ENCODE measurements at places on chromosomes 3 and 15. TPM values are rescaled to one million over a fixed set of nuclear protein-coding genes. Genes with fewer than 3 reads are reported as not detected.

AADACL2 gene
- 21.6 TPM for total RNA-seq

DNA sequence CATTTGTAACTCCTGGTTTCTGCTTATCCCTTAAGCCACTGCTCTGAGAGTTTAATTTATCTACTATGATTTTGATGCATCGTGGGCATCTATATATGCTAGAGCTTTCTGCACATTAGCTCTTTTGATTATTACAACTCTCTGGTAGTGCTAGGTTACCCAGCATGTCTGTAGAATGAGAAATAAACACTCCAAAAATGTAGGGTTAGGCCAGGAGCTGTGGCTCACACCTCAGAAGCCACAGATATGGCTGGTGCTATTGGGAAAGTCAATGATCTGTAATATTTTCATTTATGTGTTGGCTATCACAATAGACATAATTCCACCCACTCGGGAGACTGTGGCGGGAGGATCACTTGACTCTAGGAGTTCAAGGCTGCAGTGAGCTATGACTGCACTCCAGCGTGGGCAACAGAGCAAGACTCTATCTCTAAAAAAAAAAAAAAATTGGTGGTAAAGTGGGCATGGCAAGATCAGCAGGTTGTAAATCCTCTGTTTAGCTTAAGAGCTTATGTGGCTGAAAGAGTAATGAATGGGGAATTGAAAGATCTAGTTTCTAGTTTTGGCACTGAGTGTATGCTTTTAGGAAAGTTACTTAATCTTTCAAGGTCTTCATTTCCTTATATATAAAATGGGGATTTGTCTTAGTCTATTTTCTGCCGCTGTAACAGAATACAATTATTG lies 6.3 kb downstream of the TIGIT start:
- no peak for DNase-seq

DNA sequence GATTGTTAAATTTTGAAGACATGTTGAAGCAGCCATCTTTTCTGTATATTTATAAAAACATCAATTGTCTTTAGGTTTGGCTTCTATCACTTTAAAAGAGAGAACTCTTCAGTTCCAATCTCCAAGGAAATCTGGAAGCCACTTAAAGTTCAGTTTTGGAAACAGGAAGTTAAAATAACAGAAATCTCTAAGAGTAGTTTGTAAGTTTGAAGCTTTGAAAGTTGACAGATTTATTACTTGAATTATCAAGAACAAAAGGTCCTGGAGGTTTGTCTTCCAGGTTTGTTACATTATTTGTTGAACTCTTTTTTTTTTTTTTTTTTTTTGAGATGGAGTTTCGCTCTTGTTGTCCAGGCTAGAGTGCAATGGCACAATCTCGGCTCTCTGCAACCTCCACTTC lies 30.0 kb downstream of the RNF111 start:
- no peak for DNase-seq

GRCh38 chr15:63556736-63557135 lies 40.5 kb upstream of the FBXL22 start:
- no peak for DNase-seq

DNA sequence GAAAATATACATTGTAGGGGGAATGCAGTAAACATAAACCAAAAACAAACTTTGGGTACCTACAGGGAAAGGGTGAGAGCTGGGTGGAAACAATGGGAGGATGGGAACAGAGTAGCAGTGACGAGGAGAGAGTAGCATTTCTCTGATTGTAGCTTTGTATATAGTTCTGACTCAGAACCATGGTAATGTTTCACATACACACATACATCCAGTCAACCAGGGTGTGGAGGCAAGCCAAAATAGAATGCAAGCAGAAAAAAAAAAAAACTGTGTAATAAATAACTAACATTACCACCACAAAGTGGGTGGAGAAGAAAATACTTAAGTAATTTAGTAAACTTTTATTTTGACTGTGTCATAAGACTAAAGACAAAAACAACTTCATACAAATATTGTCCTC lies 27.2 kb downstream of the BCL2A1 start:
- DNase-seq: no peak

DNA sequence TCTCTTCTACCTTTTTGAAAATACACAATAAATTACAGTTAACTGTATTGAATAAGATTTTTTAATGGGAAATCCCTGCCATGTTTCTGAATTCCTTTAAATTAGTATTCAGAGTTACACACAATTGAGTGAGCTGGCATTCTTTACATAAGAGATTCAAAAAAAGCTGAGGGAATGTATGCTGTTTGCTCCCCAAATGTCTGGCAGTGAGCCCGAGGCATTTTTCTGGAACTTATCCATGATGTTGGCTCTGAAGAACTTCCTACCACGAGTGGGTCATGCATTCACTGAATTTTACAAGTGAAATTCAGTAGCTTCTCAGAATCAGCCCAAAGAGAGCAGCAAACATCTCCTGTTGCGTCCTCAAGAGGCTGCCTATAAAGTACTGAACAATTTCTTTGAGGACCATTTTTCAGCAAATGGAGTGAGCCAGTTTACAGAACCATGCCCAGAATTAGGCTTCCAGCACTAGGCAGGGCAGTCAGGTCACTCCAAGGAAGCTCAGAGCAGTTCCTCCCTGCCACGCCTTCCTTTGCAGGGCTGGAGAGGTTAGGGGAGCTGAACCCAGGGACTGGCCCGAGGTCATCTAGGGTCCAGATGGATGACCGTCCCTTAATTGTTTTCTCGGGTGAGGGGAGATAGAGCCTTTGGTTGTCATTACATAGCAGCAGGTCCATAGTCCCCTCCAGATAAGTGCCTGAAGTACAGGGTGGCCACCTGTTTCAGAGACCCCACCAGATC lies 21.2 kb downstream of the GABRA5 start:
- DNase-seq: no peak

Measured in skin of body (tissue), 3 donors.